NCI-H1694 (cell line): ENCODE measurements at places on chromosomes 3 and 15.

DNA sequence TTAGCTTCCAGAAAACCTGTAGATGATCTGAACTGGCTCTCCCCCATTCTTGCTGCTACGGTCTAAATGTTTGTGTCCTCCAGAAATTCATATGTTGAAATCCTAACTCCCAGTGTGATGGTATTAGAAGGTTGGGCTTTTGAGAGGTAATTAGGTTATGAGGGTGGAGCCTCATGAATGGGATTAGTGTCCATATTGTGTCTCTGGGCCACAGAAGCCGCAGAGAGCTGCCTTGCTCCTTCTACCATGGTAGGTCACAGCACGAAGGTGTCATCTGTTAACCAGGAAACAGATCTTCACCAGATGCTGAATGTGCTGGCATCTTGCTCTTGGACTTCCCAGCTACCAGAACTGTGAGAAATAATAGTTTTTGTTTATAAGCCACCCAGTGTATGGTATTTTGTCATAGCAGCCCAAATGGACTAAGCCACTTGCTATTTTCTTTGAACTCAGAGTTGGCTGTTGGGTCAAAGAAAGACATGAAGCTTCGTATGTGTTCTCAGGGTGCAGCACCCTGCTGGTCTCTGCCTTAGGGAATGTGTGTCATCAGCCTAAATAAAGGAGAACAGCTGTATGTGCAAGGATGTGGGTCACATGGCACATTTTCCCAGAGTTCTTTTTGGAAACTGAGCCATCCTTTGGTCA, 317.5 kb upstream of the SLCO3A1 start:
- no peak for DNase-seq

DNA sequence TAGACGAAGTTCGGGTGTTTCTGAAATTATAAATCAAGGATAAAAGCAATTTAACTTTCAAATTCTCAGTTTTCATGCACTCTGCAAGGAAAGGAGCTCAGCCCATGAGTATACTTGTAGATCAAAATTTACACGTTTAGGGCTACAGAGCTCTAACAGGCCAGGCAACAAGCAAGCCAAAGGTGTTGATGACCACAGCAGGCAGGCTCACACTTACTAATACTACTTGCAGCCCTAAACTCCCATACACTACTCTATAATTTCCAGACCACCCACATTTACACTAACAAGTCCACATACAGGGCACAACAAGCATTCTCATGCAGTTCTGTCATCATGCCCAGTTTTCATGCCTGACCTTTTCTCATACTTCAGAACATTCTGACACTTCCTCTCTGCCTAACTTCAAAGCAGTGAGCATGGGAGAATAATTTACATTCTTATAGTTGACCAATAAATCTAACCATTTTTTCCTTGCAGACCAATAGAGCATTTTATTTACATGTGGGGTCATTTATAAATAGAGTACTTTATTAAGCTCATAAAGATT, 124.7 kb upstream of the FRMD4B start:
- DNase-seq = no peak

DNA sequence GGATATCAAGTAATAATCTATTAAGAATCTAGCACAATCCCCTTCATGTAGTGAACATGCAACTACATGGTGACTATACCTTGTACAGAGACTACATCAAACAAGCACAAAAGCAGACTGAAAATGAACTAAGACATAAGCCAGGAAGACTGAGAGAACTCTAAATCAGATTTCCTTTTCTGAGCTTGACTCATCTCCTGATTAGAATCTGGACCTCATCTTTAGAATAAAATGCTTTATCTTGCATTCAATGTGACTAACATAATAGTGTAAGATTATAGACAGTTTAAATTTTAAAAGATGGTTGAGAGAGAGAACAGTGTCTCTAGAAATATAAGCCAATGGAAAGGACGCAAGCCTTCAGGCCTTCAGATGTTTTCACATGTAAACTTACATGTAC, 17.5 kb upstream of the PKM start:
- DNase-seq = no peak

DNA sequence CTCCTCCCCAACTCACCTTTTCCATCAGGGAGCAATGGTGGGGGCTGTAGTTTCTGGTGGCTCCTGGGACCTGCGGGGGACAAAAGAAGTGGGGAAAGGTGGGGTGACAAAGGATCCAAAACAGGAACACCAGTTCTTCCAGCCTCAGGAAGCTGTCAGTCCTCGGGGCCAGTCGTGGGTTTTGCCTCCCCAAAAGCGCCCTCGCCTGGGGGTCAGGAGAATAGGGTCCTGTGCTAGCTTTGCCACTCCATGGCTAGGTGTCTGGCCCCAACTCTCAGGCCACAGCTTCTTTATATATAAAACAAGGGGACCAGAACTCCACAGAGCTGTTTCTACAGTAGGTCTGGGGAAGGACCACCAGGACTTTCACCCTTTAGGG, 4.0 kb downstream of the CCDC9B start:
- DNase-seq = no peak

- DNase-seq = peak; percentile 89
These were observed 28.6 kb downstream of the SOX14 start for GRCh38 chr3:137792626-137793271.

DNA sequence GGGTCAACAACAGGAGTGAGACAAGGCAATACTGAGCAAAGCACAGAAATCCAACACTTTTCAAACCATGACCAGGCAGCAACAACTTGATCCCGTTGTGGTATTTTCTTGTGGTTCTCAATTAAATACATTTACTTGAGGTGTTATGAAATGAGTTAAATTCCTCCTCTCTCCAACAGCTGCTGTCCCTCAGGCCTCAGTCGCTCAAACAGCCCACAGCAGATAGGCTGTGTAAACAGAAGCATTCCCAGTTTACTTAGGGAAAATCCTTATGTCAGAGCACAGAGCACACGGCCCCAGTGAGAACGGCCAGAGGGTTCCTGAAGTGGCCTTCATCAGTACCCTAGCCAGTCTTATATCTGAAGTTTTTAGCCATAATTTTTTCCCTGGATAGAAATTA, 359.9 kb downstream of the AGBL1 start:
- DNase-seq = no peak

DNA sequence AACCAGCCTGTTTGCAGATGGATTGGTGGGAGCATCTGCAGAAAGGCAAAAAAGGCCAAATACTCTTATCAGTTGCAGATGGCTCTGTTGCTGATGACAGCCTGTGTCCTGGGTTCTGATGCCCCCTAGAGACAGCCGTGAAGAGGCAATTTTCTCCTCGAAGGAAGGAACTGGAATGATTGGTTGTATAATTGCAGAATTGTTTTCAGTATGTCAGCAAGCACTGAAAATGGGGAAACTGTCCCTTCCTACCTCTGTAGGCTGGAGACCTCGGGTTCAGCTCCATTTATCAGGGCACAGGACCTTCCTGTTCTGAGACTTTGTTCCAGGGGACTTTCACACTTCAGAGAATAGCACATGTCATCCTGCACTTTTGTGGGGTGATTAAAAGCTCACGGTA, 103.0 kb downstream of the PGPEP1L start:
- DNase-seq = no peak

GRCh38 chr15:39180030-39180429, 400.8 kb upstream of the THBS1 start:
- no peak for DNase-seq

DNA sequence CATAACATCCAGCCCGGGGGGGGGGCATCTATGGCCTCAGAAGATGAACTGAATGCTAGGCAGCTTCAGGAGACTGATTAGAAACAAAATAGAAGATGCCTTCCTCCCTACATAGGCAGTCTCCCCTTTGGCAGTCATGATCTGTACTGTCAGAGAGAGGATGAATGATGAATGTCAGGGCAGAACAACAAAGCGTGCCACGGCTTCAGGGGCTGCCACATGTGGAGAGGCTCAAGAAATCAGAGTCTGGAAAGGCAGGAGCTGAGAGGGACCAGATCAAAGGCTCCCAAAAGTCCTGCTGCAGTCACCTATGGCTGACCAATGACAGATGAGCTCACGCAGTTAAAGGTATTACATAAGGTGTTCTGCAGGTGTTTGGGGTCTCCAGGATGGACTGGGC, 180.4 kb downstream of the UACA start:
- DNase-seq = no peak

DNA sequence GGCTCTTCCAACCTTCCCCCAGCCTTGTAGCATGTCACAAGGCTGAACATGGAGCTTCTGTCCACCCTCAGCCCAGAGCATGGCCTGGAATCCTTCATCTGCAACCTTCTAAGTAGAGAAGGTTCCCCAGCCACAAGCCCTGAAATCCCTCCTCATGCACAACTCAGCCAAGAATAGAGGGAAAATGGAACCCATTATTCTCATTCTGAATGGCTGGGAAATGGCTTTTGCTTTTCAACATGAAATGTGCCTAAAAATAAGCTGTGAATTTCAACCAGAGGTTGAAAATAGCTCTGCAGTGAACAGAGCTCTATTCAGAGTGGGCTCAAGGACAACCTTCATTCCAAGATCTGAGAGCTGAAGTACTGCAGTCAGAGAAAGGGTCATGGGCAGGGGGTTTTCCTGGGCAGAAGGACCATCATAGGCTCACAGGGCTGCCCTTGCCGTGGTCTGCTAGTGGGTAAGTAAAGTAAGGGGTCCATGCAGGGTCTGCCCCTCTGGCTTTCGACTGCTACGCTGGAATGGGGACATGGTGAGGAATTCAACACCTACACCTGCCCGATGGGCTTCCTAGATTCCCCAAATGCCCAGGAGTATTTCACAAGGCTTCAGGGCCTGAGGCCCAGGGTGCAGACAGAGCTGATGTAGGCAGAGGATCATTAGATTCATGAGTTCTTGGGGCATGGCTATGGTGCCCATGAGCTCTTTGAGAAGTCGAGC, 35.9 kb downstream of the POC1A start:
- no peak for DNase-seq

DNA sequence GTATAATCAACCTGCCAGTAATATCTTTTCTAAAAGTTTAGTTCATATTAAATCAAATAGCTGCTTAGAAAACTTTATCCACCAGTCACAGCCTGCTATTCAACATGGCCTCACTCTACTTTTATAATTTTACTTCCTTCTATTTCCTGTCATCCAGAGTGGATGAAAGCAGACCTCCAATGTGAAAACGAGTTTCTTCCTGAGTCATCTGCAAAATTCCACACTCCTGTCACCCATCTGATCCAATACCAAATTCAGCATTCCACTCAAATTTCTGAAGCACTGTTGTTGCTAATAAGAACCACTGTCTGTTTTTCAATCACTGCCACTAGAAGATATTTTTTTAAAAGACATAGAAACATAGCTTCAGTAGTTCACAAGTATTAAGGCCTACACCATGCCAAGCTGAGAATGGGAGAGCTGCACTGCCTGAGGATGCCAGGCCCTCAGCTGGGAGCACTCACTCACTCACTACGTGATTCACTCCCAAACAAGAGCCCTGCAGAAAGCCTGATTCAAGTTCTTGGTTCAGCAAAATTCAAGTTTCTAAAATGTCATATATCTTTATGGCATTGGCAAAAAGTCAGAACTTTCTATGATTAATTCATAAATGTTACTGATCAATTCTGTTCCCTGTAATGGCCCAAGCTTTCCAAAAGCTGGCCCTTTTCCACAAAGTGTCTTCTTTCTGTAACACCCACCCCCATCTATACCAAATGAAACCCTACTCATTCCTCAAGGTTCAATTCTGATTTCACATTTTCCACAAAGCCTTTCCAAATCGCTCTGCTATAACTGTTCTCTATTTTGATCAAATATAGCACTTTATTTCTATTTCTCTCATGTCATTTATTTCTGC, 82.9 kb downstream of the FSIP1 start:
- DNase-seq = no peak

- no peak for DNase-seq
These were observed 1113.7 kb downstream of the OTOL1 start for GRCh38 chr3:162610261-162610660.

- no peak for DNase-seq
These were observed 71.1 kb upstream of the FAM3D start for GRCh38 chr3:58737644-58738043.

- DNase-seq = no peak
These were observed 175.6 kb upstream of the GALNT15 start for GRCh38 chr3:15998911-15999310.

GRCh38 chr3:132006605-132007204, 28.1 kb downstream of the CPNE4 start:
- peak; percentile 8 for DNase-seq

- no peak for DNase-seq
These were observed 413.1 kb downstream of the MCTP2 start for GRCh38 chr15:94644433-94644832.

DNA sequence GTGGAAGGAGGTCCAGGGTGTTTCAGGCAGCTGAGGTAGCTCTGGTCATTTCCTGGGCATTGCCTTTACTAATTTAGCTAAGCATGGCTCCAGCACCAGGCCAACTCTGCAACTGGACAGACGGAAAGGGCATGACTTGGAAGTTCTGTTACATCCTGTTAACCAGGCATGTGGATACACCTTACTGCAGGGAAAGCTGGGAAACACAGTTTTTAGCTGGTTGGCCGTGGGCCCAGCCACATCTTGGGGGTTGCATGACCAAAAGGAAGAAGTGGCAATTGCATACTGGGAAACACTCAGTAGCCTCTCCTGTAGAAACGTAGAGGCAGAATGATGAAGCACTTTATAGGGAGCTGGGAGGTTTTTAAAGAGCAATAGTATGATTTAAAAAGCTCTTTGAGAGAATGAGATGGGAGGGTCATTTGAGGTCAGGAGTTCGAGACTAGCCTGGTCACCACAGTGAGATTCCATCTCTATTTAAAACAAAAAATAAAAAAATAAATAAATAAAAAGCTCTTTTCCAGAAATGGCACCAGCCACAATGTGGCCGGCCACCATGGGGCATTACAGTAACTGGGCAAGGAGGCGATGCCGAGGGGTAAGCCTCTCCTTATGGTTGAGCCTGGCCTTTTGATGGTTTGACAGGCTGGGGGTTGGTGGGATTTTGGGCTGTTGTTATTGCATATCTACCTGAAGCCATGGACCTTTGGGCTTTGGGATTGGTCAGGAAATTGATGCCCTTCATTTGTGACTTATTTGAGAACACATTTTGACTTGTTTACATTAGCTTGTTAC, 28.6 kb downstream of the TRAK1 start:
- no peak for DNase-seq

DNA sequence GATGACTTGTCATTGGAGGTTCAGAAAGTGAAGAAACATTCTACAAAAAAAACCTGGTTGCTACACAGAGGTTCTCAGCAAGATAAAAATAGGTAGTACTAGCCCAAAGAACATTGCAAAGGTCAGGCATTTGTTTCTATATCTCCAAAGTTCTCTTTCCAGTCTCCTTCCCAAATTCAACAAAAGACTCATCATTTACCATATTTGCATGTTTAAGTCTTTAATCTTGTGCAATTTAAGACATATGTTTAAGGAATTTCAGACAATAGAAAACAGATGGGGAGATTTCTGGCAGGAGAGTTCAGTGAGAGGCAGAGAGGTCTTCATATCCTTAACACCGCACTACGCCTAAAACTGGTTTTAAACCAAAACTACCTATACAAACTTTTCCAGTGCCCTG, 173.8 kb upstream of the THBS1 start:
- DNase-seq = no peak
